Spleen (tissue), 13 donors: ENCODE measurements at places on chromosomes 7 and 10. TPM values are rescaled to one million over a fixed set of nuclear protein-coding genes. Genes with fewer than 3 reads are reported as not detected.

GRCh38 chr10:77926566-77927401 lies at the start of gene DLG5:
DLG5 (minus strand) TSS chr10:77926755; CDS start chr10:77926520, 235 bp downstream.
- H3K27me3 ChIP-seq = peaks cover 8% of the 10 kb centered on the region
- peak within 1 kb of the TSS; percentile 81 for H3K4me3 ChIP-seq
- DNase-seq = peak; percentile 79
- H3K27ac ChIP-seq = peak within 1 kb of the TSS; percentile 66

DNA sequence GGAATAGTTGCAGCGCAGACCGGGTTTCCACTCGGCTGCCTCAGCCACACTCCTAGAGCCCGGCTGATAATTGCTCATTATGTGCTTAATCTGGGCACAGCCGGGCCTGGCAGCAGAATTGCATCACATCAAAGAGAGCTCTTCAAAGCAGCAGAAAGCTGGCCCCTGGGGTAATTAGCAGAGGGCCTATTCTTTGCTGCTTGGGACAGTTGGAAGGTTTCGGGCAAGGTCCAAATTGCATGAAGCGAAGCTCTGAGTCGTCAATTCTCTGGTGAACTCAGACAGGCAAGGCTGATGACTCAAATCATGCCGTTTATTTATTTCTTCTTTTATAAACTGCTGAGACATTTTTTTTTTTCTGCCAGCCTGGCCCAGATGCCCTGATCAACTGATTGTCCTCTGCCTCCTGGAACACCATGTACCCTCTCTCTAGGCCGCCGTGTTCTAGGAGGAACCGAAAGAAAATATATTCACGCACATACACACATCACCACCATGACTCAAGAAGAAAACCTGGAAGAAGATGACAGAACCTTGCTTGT lies 242.2 kb downstream of the RAB11FIP2 start:
- H3K27me3 ChIP-seq = no peaks in the 10 kb centered on the region
- H3K36me3 ChIP-seq = no peaks in the 10 kb centered on the region
- no peak overlapping the region for H3K4me3 ChIP-seq
- H3K4me1 ChIP-seq = no peaks in the 10 kb centered on the region
- no peak overlapping the region for H3K27ac ChIP-seq

GRCh38 chr7:30950197-30950596 lies 13.6 kb upstream of the GHRHR start:
- no peak for DNase-seq
- H3K4me1 ChIP-seq = no peaks in the 10 kb centered on the region
- H3K4me3 ChIP-seq = no peak overlapping the region
- no peak overlapping the region for H3K27ac ChIP-seq
- H3K36me3 ChIP-seq = no peaks in the 10 kb centered on the region
- peaks cover 11% of the 10 kb centered on the region for H3K27me3 ChIP-seq

The SDHAF3 gene
- total RNA-seq = 17.3 TPM

The NANOS1 gene
- total RNA-seq = 0.38 TPM

The GRM3 gene
- total RNA-seq = not detected
